HCT116 (cell line): ENCODE measurements at places on chromosomes 1 and 21. TPM values are rescaled to one million over a fixed set of nuclear protein-coding genes. Genes with fewer than 3 reads are reported as not detected.

The CLDN19 gene
- not detected for total RNA-seq

The IL12RB2 gene
- total RNA-seq, result 0.22 TPM

The REN gene
- total RNA-seq, result 0.47 TPM

The MRAP gene
- not detected for total RNA-seq

The OR2T1 gene
- total RNA-seq, result not detected

The LENEP gene
- total RNA-seq, result 0.42 TPM

- DNase-seq, result no peak
- no peak overlapping the region for H3K4me3 ChIP-seq
- H3K4me1 ChIP-seq, result no peaks in the 10 kb centered on the region
- H3K36me3 ChIP-seq, result no peaks in the 10 kb centered on the region
- H3K27me3 ChIP-seq, result peaks cover 62% of the 10 kb centered on the region
Observed at GRCh38 chr1:38502758-38503157, 356.8 kb downstream of the RRAGC start.

GRCh38 chr1:48405400-48405799 lies 66.6 kb downstream of the SPATA6 start:
- H3K36me3 ChIP-seq, result no peaks in the 10 kb centered on the region
- no peak overlapping the region for H3K27ac ChIP-seq
- DNase-seq, result no peak

DNA sequence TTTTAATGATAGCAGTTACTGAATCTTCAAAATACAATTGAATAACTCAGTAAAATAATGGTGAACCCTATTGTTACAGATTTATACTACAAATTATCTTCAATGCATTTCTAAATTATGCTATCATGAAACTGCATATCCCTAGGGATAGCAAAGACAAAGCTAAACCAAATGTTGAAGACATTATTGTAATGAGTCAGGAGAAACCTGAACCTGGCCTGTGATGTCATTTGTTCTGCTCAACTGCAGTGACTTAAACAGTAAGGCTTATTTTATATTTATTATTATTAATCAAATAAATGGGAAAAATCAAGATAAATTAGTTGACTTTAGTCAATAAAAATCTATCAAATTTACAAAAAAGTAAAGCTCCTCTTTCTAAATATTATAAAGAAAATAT lies 100.3 kb downstream of the UCHL5 start:
- DNase-seq, result no peak
- H3K4me3 ChIP-seq, result no peak overlapping the region
- no peak overlapping the region for H3K27ac ChIP-seq
- H3K4me1 ChIP-seq, result no peaks in the 10 kb centered on the region

- H3K27me3 ChIP-seq, result no peaks in the 10 kb centered on the region
- H3K4me3 ChIP-seq, result no peak overlapping the region
- H3K27ac ChIP-seq, result no peak overlapping the region
- no peaks in the 10 kb centered on the region; the same call in 1 of the 2 replicates for H3K4me1 ChIP-seq
- DNase-seq, result no peak
Observed at GRCh38 chr1:175206687-175207086, 14.1 kb upstream of the KIAA0040 start.
